ENCODE measurements at places on chromosomes 3 and 15. TPM values are rescaled to one million over a fixed set of nuclear protein-coding genes. Genes with fewer than 3 reads are reported as not detected.

- H3K4me1 ChIP-seq: peaks cover 23% of the 10 kb centered on the region
- no peak overlapping the region for H3K27ac ChIP-seq
Observed at GRCh38 chr15:101014921-101015841, 96.0 kb downstream of the LRRK1 start.

DNA sequence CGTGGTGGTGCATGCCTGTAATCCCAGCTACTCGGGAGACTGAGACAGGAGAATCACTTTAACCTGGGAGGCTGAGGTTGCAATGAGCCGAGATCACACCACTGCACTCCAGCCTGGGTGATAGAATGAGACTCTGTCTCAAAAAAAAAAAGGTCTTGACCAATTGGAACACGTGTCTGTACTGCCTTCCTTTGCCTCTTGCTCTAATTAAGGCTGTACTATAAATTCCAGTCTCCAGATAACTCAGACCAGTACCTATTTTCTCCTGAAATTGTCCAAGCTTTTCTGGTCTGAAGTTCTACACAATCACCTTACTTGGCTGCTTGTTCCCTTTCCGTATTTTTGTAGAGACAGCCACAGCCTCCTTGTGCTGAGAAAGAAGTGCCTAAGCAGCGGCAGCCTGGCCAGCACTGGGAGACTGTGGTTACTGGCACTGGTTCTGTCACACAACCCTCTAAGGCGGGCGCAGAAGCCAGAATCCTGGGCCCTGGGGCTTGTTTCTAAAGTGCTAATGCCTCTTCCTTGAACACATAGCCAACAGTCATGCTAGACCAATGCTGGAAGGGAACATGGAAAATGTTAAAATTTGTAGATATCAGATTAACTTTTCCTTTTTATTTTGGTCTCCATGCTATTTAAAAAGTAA, 6.2 kb upstream of the CEP70 start:
- no peaks in the 10 kb centered on the region for H3K4me1 ChIP-seq
- DNase-seq: no peak
- no peak overlapping the region for H3K27ac ChIP-seq
- no peaks in the 10 kb centered on the region for H3K27me3 ChIP-seq
- no peak overlapping the region for H3K4me3 ChIP-seq

- H3K36me3 ChIP-seq: no peaks in the 10 kb centered on the region
- no peaks in the 10 kb centered on the region for H3K27me3 ChIP-seq
- no peak for DNase-seq
- no peaks in the 10 kb centered on the region for H3K4me1 ChIP-seq
Observed at GRCh38 chr15:71512682-71513006, 297.7 kb upstream of the NR2E3 start.

DNA sequence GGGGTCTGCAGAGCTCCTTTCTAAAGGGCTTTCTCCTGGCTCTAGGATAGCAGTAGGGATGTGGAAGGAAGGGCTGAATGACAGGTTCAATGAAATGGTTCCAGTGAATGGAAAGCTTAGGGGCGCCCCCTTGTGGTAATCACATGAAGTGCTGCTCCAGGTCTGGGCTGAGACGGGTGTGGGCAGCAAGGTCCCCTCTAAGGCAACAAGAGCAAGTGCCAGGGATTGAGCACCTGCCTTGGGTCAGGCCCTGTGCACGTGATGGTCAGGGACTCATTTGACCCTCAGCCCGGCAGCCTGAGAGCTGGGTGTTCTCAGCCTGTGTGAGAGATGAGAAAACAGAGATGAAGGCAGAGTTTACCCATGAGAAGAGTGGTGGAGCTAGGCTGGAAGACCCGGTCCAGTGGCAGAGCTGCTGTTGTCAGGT, 12.1 kb upstream of the CX3CR1 start:
- peak; percentile 72 for DNase-seq
- no peak overlapping the region for H3K27ac ChIP-seq
- no peak overlapping the region for H3K4me3 ChIP-seq

DNA sequence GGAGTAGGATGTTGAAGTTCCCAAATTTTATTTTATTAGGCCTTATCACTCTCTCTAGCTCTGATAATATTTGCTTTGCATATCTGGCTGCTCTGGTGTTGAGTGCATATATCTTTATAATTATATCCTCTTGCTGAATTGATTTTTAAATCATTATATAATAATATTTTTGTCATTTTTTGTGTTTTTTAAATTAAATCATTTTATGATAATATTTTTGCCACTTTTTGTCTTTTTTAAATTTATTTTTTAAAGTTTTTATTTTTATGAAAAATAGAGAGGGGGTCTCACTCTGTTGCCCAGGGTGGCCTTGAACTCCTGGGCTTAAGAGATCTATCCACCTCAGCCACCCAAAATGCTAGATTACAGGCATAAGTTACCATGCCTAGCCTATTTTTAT, 34.5 kb upstream of the OTOL1 start:
- H3K27ac ChIP-seq: no peak overlapping the region
- no peaks in the 10 kb centered on the region for H3K27me3 ChIP-seq
- H3K4me1 ChIP-seq: no peaks in the 10 kb centered on the region
- no peak for DNase-seq
- H3K4me3 ChIP-seq: no peak overlapping the region
- no peaks in the 10 kb centered on the region for H3K36me3 ChIP-seq

GRCh38 chr15:59688423-59688781, 718 bp downstream of the BNIP2 start:
- peak overlapping the region; percentile 95 for H3K4me3 ChIP-seq
- peak overlapping the region; percentile 97 for H3K27ac ChIP-seq
- no peaks in the 10 kb centered on the region for H3K27me3 ChIP-seq
- H3K36me3 ChIP-seq: peaks cover 3% of the 10 kb centered on the region
- peaks cover 8% of the 10 kb centered on the region for H3K4me1 ChIP-seq

GRCh38 chr3:8840556-8840955, 71.1 kb upstream of the OXTR start:
- no peak overlapping the region for H3K4me3 ChIP-seq
- no peaks in the 10 kb centered on the region for H3K27me3 ChIP-seq
- H3K4me1 ChIP-seq: no peaks in the 10 kb centered on the region
- no peak for DNase-seq
- no peak overlapping the region for H3K27ac ChIP-seq

DNA sequence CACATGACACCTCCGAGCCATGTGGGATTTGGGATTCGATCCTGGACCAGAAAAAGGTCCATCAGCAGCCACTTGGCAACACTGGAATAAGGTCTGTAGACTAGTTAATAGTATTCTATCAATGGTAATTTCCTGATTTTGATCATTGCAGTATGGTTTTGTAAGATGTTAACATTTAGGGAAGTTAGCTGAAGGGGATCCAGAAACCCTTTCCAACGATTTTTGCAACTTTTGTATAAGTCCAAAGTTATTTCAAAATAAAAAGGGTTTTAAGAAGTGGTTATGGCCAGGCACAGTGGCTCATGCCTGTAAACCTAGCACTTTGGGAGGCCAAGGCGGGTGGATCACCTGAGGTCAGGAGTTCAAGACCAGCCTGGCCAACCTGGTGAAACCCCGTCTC, 10.2 kb downstream of the BDH1 start:
- H3K4me1 ChIP-seq: peaks cover 29% of the 10 kb centered on the region
- H3K4me3 ChIP-seq: no peak overlapping the region
- DNase-seq: no peak
- peaks cover 21% of the 10 kb centered on the region for H3K36me3 ChIP-seq
- no peak overlapping the region for H3K27ac ChIP-seq

GUCA1C gene
- total RNA-seq: 0.20 TPM

NEK11 gene
- total RNA-seq: 42.1 TPM

Measured in spinal cord (tissue), 10 donors.